ENCODE measurements at places on chromosomes 7 and 10.

DNA sequence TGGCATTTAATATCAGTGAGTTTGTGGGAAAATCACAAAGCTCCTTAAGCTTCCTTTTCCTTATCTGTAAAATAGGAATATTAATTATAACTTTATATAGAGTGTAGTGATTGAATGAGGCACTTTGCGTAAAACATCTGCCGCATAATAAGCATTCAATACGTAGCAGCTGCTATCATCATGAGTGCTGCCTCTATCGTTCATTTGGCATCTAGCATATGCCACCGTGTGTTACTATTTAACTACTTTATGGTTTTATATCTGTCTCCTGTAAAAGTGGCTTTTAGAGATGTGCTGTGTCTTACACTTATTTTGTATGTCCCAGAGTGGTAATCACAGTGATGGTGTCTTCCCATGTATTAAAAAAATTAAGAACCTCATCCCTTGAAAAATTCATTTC is 729.6 kb downstream of the SORCS3 start:
- DNase-seq: no peak

DNA sequence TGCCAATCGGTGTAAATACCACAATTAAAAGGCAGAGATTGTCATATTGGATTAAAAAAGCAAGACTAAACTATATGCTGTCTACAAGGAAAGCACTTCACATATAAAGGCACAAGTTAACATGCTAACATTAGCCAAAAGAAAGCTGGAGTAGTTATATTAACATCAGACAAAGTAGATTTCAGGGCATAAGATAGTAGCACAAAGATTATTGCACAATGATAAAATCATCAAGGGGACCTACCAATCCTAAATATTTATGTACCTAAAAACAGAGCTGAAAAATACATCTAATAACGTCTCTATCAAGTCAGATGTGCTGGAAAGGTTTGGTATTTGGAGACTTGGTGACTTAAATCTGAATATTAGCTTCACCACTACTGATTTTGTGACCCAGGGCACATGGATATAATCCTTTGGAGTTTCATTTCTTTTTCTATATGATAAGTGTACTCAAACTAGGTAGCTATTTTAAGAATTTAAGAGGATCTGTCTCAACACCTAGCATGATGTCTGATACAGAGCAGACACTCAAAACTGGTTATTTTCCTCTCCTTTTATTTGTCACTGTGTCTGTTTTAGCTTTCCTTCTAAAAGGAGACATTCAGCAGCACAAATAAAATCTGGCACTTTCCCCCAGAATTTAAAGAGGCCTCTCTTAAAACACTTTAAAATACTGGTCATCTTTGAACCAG is 156.5 kb downstream of the DOCK4 start:
- no peak for DNase-seq

DNA sequence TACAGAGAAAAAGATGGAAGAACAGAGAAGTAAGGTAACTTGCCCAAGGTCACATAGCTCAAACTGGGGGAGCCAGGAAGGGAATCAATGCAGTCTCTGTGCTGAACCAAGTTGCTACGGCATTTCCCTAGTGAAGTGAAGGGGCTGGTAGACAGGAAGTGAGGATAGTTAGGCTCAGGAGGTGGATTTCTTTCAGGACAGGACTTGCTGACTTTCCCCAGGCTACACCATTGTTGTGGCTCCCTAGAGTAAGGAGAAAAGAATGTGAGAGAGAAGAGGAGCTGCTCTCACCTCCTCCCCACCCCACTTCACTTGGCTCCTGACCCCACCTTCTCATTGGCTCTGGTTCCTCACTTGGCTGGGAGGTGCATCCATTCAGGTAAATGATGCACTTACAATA is 316.9 kb downstream of the INHBA start:
- no peak for DNase-seq

GRCh38 chr10:100927266-100927665 is 14.5 kb downstream of the SLF2 start:
- no peak for DNase-seq

All from stimulated activated CD8-positive, alpha-beta memory T cell treated with anti-CD3 and anti-CD28 coated beads, Interleukin-2, amount 100 ng/mL, for 1 hour (primary cell).